ENCODE measurements at places on chromosomes 12 and 14. TPM values are rescaled to one million over a fixed set of nuclear protein-coding genes. Genes with fewer than 3 reads are reported as not detected.

APOF gene
- total RNA-seq = not detected

RFX4 gene
- not detected for total RNA-seq

KRT72 gene
- not detected for total RNA-seq

OR6C68 gene
- total RNA-seq = not detected

VRTN gene
- not detected for total RNA-seq

ENDOU gene
- 0.29 TPM for total RNA-seq

CD4 gene
- 0.15 TPM for total RNA-seq

TMEM253 gene
- total RNA-seq = 0.33 TPM

CLEC9A gene
- not detected for total RNA-seq

MYO1A gene
- total RNA-seq = not detected

PRH2 gene
- not detected for total RNA-seq

HVCN1 gene
- 10.1 TPM for total RNA-seq

GLT1D1 gene
- total RNA-seq = not detected

CLEC6A gene
- total RNA-seq = not detected

PPP1R3E gene
- 5.3 TPM for total RNA-seq

LYSET gene
- 6.6 TPM for total RNA-seq

EPYC gene
- total RNA-seq = not detected

PTGES3 gene
- total RNA-seq = 52.3 TPM

JDP2 gene
- 48.6 TPM for total RNA-seq

TBX3 gene
- total RNA-seq = 55.9 TPM

MYRFL gene
- total RNA-seq = not detected
